Neural progenitor cell (in vitro differentiated cells): ENCODE measurements at places on chromosomes 1 and 21. TPM values are rescaled to one million over a fixed set of nuclear protein-coding genes. Genes with fewer than 3 reads are reported as not detected.

The ZRANB2 gene
- 82.4 and 126 TPM in 2 replicates for total RNA-seq

The IFI44L gene
- not detected in 2 replicates for total RNA-seq

- no peaks in the 10 kb centered on the region for H3K4me1 ChIP-seq
- H3K36me3 ChIP-seq: no peaks in the 10 kb centered on the region
- no peak for DNase-seq
- no peaks in the 10 kb centered on the region for H3K27me3 ChIP-seq
- H3K27ac ChIP-seq: no peak overlapping the region
These were observed 18.2 kb upstream of the PDC start for GRCh38 chr1:186479162-186479561.

DNA sequence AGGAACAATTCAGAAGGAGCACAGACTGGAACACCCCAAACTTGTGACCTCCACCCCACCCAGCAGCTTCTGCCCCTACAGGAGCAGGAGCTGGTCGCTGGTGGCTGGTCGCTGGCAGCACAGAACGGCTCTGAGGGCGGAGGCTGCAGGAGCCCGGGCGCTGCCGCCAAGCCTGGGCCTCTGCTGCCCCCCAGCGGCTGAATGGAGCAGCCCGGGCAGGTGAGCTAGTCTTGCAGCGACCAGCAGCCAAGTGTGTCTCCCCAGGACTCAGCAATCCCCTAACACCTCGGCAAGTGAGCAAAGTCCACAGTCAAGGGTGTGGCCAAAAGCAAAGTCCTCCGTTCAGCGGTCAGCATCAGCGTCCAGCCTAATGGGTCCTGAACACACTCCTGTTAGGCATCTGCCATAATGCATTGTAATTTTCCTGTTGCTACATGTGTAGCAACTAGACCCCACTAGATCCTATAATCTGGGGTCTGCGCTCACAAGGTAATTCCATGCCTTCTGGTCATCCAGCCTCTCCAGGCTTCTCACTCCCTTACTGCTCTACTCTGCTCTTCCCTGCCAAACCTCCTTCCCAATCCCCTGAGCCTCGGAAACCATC is 12.1 kb upstream of the GJB5 start:
- no peaks in the 10 kb centered on the region for H3K36me3 ChIP-seq
- H3K4me3 ChIP-seq: no peak overlapping the region
- peak; percentile 89 for DNase-seq
- no peak overlapping the region for H3K27ac ChIP-seq
- peaks cover 13% of the 10 kb centered on the region for H3K4me1 ChIP-seq
- H3K27me3 ChIP-seq: peaks cover 15% of the 10 kb centered on the region

DNA sequence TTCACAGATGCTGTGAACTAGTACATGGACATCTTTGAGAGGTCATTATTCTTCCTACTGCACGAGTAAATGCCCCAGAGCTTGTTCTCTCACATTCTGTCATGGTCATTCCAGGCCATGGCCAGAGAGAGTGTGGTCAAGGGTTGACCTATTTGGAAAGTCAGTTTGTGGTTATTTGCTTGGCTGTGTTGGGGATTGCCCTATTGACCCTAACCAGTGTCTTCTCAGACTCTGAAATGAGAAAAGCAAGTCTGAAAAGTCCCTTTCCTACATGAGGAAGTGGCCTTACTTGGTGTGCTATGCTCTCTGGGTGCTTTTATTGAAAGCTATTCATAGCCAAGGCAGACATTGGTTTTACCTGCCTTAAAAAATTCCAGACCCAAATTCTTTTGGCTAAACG is 26.6 kb downstream of the CLIC6 start:
- no peak overlapping the region for H3K27ac ChIP-seq
- H3K36me3 ChIP-seq: no peaks in the 10 kb centered on the region
- no peak for DNase-seq
- H3K27me3 ChIP-seq: no peaks in the 10 kb centered on the region
- no peak overlapping the region for H3K4me3 ChIP-seq

GRCh38 chr1:38497921-38498656 is 361.5 kb downstream of the RRAGC start:
- H3K27me3 ChIP-seq: no peaks in the 10 kb centered on the region
- no peak overlapping the region for H3K4me3 ChIP-seq
- H3K4me1 ChIP-seq: peaks cover 43% of the 10 kb centered on the region
- H3K36me3 ChIP-seq: no peaks in the 10 kb centered on the region

DNA sequence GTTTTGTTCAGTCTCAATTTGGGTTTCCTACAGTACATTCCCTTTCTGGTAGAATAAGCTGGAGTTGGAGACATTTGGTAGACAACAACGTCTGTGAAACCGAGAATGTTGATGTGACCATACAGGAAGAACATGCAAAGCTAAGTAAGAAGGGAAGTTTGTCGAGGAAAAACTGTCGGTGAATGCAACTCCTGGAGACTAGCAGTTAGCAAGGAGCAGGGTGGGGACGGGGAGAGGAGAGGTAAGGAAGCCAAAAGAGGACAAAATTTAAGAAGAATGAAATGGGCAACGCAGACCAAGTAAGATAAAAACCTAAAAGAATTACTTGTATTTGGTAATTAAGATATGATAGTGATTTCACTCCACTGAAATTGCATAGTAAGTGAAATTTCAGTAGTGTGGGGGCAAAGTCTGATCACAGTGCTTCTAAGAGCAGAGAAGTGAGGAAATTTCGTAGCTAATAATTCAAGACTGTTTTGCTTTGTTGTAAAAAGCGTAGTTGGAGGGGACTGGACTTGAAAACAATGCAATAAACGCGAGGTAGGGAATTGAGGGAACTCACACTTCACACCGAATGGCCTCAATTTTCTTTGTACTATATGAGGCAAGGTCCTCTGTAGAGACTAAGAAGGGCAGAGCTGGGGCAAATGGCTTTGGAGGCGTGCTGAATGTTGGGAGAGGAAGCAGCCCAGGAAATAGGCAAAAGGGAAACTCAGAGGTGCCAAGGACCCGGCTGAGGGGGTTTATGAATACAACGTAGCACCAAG is 787 bp upstream of the GIPC2 start:
- peaks cover 64% of the 10 kb centered on the region for H3K27me3 ChIP-seq
- peaks cover 14% of the 10 kb centered on the region for H3K4me1 ChIP-seq
- no peak for DNase-seq
- H3K36me3 ChIP-seq: no peaks in the 10 kb centered on the region
- no peak overlapping the region for H3K4me3 ChIP-seq
- H3K27ac ChIP-seq: no peak overlapping the region

DNA sequence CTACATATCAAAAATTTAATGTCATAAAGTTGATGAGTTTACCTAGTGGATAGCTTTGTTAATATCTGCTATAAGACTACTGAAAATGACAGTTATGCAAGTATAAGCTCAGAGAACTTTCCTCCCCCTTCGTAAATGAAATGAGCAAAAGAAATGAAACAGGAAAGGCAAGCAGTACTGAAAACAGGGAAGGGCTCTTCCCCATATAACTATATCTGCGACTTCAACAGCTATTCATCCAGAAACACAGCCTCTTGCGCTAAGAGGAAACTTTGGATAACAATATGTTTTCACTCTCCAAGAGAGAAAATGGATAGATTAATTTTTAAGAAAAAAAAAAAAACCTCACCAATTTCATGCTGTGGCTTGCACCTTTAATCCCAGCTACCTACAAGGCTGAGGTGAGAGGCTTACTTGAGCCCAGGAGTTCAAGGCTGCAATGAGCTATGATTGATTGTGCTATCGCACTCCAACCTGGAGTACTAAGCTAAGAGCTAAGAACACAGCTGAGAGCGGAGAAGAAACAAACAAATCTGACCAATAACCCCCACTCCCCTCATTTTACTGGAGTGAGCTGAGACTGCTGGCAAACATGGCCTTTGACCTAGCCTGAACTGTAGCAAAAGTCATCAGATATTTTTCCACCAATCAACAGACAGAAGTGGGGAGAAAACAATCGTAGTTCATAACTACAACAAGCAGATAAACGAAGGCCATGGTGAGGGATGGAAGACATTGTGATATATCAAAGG is 29.0 kb downstream of the METTL18 start:
- H3K27ac ChIP-seq: no peak overlapping the region
- H3K27me3 ChIP-seq: no peaks in the 10 kb centered on the region
- H3K4me1 ChIP-seq: no peaks in the 10 kb centered on the region
- H3K4me3 ChIP-seq: no peak overlapping the region
- no peaks in the 10 kb centered on the region for H3K36me3 ChIP-seq
- DNase-seq: no peak

DNA sequence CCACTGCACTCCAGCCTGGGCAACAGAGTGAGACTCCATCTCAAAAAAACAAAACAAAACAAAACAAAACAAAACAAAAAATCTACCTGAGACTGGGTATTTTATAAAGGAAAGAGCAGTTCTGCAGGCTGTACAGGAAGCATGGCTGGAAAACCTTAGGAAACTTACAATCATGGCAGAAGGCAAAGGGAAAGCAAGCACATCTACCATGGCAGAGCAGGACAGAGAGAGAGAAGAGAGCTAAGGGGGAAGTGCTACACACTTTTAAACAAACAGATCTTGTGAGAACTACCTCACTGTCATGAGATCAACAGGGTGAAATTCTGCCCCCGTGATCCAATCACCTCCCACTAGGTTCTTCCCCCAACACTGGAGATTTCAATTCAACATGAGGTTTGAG is 198.3 kb upstream of the SAMSN1 start:
- H3K4me3 ChIP-seq: no peak overlapping the region
- H3K27ac ChIP-seq: no peak overlapping the region
- DNase-seq: no peak
- H3K36me3 ChIP-seq: no peaks in the 10 kb centered on the region
